Dorsolateral prefrontal cortex (tissue), 122 donors: ENCODE measurements at places on chromosomes 16 and 17. TPM values are rescaled to one million over a fixed set of nuclear protein-coding genes. Genes with fewer than 3 reads are reported as not detected.

Gene HOXB3
- not detected for total RNA-seq

- no peak for DNase-seq
Observed at GRCh38 chr16:845351-845745, 44.8 kb upstream of the GNG13 start.

Gene KRTAP9-8
- not detected for total RNA-seq

GRCh38 chr17:63707151-63707550 lies 7.2 kb upstream of the LIMD2 start:
- no peak for DNase-seq

- peak; percentile 40 for DNase-seq
Observed at GRCh38 chr16:2056681-2057407, 9.1 kb downstream of the TSC2 start.

Gene CD79B
- total RNA-seq: 0.75 TPM

Gene STH
- total RNA-seq: 14.1 TPM

DNA sequence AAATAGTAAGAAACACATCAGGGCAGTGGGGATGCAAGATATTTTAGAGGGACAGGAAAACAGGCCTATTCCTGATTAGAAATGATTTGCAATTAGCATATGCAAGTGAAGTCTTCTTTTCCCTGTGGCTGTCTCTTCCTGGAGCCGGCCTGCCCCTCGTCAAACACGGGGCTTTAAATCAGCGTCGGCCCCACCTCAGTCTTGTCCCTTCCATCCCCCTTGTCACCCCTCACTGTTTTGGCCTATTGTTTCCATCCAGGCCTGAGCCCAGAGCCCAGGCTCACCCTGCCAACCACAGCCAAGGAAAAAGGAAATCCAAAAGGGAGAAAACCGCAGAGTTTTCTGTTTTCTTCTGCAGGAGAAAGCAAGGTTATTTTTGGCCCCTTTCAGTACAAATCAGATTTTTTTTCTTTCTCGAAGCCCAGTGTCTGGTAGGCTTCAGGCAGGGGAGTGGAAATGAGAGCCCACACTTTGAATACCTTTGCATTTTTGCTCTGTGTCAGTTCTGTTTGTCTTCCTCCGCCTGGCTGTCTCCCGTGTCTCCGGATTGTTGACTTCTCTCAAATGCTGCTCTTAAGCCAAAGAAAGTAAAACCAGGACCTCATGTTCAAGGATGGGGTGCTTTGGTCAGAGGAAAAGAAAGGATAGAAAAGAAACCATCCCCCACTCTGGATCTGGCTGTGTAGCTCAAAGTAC lies 399.9 kb upstream of the CDH11 start:
- no peak for DNase-seq

GRCh38 chr16:57133886-57134285 lies 41.5 kb downstream of the CPNE2 start:
- no peak for DNase-seq

Gene CEP295NL
- 8.4 TPM for total RNA-seq

DNA sequence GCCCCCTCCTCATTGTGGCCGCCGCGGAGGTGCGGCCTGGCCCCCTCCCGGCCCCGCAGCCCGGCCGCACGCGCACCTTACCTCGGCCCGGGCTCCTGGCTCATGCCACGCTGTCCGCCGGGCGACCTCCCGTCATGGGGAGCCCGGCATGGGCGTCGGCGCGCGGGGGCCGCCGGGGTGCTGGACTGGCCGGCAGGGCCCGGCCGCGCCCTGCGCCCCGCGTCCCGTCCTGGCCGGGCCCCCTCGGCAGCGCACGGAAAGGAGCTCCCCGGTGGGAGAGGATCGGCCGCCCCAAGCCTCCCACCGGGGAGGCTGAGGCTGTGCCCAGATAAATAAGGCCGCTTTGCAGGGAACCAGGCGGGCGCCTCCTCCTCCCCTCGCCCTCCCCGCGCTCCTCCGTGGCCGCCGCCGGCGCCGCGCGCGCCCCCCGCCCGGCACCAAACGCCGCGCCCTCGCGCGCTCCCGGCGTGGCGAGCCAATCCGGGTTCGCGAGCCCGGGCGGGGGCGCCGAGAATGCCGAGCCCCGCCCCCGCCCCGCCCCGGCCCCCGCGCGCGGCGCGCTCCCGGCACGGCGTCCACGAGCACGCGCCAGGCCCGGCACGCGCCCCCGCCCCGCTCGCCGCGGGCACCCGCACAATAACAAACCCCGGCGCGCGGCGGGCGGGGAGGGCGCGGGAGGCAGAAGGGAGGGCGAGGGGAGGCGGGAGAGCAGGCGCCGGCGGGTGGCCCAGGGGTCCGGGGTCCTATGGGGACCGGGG lies at the start of gene FBXL16:
Gene FBXL16, minus strand, starts transcription at position 371 of the 758 bp plus-strand sequence. CDS start 8,396 bp downstream, outside the sequence.
- peak; percentile 83 for DNase-seq

DNA sequence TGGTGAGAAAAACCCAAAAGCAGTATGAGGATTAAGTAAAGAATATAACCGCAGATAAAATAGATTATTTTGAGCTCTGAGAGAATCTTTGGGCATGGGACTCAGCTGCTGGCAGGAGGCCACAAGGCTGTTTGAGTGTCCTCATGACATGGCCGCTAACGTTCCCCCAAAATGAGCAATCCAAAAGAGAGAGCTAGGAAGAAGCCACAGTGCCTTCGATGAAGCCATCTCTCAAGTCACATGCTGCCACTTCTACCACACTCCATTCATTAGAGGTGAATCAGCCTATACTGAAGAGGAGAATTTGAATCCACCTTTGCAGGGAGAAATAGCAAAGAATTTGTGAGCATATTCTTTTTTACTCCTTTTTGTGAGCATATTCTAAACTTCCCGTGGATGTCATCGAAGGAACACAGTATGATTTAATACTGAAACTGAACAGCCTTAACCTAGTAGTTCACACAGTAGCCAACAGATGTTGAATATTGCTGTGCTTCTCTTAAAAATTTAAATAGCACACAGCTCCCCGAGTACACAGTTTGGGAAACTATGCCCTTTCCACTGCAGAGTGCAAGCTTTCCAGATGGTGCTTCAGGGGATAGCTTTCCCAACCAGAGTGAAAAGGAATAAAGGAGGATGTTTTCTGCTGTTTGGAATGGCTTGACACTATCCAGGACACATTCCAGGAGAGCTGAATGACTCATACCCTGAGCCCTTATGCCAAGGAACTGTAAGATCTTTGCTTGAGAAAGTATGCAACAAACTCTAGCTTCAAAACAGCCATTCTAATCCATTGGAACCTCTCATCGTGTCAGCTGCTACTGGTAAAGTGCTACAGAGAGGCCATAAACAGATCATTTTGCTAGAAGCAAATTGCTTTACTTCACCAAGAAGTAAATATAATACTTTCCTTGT lies 33.9 kb downstream of the ANKFY1 start:
- DNase-seq: no peak

- DNase-seq: no peak
Observed at GRCh38 chr17:61484174-61484573, 32.0 kb downstream of the TBX4 start.

DNA sequence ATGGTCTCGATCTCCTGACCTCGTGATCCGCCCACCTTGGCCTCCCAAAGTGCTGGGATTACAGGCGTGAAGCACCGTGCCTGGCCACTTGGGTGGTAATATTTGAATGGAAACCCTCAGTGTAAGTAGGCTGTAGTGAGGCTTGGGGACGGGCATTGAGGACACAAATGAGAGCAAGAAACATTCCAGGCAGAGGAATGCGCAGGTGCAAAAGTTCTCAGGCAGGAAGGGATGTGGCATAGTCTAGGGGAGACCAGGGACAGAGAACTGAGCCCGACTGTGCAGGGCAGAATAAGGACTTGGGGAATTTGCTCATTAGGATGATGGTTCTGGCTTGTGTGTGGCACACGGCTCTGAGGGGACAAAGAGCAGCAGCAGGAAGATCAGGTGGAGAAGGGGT lies 54.8 kb downstream of the GRB2 start:
- DNase-seq: no peak

DNA sequence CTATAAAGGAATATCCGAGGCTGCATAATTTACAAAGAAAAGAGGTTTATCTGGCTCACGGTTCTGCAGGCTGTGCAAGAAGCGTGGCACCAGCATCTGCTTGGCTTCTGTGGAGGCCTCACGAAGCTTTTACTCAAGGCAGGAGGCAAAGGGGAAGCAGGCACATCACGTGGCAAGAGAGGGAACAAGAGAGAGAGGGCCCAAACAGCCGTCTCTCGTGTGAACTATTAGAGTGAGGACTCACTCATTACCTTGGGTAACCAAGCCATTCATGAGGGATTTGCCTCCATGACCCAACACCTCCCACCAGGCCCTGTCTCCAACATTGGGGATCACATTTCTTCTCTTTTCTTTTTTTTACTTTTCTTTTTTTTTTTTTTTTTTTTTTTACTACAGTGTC lies 7.5 kb upstream of the ALKBH5 start:
- no peak for DNase-seq

DNA sequence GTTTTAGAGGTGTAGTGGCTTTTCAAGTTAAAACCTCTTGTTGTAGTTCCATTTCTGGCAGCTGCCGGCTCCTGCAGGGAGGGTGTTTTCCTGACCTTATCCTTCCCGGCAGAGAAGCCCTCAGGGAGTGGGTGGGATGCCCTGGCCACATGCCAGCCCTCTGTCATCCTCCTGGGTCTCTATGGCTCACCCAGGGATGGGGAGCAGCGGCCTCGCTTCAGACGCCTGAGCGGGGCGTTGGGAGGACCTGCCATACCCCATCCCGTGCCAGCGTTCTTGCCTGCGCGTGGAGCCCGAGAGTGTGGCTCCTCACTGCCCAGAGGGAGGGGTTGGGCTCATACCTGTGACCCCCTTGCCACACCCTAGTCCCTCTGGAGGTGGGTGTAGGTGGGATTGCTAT lies 11.9 kb downstream of the KCNJ12 start:
- no peak for DNase-seq

Gene LRRC37A3
- 29.6 TPM for total RNA-seq

Gene PER1
- total RNA-seq: 105 TPM

- DNase-seq: peak; percentile 79
Observed at GRCh38 chr17:38676706-38677504, 2.1 kb upstream of the EPOP start.

DNA sequence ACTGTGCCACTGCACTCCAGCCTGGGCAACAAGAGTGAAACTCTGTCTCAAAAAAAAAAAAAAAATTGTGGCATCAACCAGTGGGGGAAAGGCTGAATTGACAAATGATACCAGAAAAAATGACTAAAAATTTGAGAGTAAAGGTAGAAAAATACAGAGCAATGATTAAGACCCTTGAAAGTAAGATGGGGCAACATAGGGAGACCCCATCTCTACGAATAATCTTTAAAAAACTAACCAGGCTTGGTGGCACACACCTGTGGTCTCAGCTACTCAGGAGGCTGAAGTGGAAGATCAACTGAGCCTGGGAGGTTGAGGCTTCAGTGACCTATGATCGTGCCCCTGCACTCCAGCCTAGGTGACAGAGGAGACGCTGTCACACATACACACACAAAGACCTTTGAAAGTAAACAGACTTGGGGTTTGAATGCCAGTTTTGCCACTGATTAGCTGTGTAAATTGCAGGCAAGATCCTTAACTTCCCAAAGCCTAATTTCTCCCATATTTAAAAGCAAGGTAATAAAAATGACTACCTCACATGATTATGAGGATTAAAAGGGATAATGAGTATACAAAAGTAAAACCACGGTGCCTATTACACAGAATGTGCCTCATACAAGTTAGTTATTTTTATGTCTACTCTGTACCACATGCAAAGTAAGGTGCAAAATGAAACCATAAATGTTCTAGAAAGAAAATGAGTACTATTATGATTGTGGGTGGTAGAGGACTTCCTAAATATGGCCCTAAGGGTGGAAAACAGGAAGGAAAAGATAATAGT lies 21.7 kb upstream of the PAFAH1B1 start:
- no peak for DNase-seq

GRCh38 chr17:13647543-13648021 lies 45.9 kb upstream of the HS3ST3A1 start:
- DNase-seq: no peak

Gene NUDT7
- total RNA-seq: 8.2 TPM

- peak; percentile 79 for DNase-seq
Observed at GRCh38 chr16:19861811-19862327, 22.8 kb downstream of the GPRC5B start.

DNA sequence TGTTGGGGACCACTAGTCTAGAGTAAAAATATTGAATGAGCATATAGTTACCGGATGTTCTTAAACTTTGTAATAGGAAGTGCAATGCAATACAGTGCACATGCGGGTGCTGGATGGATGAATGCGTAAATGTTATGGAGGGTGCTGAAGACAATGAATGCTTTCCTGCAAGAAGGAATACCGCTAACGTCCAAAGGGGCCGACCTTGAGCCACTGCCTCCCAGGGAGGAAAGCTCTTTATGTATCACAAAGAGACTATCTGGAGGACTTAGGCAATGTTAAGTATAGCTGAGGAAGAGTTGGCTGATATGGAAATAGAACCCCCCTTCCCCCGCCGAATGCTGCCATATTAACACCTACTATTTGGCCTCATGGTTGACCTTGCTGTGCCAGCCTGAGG lies 27.5 kb upstream of the SHCBP1 start:
- no peak for DNase-seq

- DNase-seq: no peak
Observed at GRCh38 chr16:83354015-83354414, 453.8 kb upstream of the HSBP1 start.

DNA sequence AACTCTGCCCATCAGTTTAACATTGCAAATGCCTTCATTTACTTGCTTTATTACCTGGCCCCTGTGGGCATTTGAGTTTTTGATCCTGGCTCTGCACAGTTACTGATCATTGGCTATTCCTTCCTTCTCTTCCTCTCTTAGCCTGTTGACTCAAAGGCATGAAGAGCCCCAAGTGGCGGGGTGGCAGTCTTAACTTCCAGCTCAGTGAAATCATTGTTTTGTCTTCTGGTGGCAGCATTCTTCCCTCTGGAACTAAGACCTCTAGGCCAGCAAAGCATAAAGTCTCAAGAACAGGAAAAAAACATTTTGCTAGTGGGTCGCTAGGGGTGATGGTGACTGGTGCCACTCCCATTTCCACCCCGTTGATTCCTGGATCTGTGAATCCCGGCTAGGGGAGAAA lies 52.3 kb upstream of the MRTFB start:
- no peak for DNase-seq

- DNase-seq: no peak
Observed at GRCh38 chr16:78607465-78607864, 508.0 kb downstream of the WWOX start.

DNA sequence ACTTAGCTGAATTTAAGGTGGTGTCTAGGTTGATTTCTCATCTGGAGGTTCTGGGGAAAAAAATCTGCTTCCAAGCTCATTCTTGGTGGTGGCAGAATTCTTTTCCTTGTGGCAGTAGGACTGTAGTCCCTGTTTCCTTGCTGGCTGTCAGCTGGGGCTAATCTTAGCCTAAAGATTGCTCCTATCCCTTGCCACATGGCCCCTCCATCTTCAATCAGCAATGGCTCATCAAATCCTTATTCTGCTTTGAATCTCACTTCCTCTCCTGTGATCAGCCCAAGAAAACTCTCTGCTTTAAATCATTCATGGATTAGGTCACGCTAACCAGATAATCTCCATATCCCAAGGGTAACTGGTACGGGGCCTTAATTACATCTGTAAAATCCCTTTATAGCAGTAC lies 6.6 kb downstream of the FAM20A start:
- DNase-seq: no peak

- no peak for DNase-seq
Observed at GRCh38 chr17:68719431-68719830, 118.3 kb upstream of the FAM20A start.

Gene KRTAP4-16
- total RNA-seq: not detected

Gene TMEM88
- total RNA-seq: 3.0 TPM
